ENCODE measurements at places on chromosomes 2 and 18.

DNA sequence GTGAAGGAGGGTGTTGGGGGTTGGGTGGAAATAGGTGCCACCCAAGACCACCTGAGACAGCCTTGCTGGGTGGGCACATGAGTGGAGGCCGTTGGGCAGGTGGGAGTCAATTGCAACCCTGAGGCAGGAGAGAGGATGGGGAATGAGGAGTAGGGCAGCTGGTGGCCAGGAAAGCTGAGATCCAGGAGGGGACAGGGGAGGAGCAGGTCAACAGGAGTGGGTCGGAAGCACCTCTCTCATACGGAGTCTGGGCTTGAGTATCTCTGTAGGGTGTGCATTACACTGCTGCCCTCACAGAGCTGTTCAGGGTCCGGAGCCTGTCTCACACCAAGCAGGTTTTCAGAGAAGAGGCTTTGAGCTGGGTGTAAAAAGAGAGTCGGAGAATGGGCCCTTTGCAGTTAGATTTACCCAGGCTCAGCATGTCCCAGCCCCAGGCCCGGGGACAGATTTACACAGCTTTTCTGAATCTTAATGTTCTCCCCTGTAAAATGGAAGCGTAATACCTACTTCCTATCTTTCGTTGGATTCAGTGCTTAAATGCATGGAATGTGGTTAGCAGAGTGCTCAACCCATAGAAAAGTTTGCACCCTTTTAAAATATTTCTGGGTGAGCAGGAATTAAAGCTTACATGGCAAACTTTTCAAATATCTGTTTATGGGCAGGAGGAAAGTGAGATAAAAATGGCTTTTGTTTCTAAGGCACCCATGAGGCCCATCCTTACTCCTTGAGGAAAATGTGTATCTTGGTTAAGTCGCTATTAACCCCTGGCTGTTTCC is 144.0 kb upstream of the MYCN start:
- no peak for DNase-seq

DNA sequence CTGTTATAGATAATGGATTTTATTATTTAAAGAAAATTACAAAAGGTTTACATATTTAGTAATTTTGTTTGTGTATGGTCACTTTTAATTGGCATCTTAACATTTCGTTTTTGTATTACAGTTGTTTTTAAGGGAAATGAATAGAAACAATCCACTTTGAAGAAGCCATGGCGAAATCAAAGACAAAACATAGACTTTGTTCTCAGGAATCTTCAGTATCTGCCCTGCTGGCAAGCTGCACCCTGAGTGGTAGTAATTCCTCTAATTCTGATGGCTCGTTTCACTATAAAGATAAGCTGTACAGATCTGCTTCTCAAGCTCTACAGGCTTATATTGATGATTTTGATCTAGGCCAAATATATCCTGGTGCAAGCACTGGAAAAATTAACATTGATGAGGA is 2.7 kb downstream of the C18orf54 start:
- no peak for DNase-seq

DNA sequence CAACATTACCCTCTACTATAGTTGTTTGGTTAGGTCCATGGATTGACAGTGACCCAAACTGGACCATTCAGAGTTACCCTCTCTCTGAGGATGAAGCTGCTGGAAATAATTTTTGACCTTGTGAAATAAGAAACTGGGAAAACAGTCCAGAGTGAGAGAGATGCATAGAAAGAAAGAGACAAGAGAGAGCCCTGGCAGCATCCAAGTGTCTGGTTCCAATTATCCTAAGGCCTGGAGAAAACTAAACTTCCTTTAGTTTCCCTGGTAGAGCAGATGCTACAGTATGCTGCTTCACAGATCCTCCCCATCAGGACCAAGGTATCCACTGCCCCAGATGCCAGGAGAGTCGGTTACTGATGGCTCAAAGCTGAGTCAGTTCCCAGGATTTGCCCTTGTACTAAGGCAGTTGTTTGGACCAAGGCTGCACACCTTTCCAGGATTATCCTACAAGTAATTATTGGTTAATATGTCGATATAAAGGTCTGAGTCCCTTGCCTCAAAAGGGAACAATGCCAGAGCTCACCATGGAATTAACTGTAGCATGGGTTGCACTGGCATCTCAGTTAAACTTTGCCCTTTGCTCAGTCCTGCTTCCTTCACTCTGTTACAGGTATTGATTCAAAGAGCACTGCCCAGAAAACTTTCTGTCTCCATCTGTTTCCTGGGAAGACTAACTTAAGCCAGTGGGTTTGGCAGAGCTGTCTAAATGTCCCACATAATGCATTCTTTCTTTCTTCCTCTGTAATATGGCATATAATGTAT is 14.6 kb upstream of the CHN1 start:
- no peak for DNase-seq

- no peak for DNase-seq
Observed at GRCh38 chr18:39186008-39186407, 1620.4 kb upstream of the CELF4 start.

DNA sequence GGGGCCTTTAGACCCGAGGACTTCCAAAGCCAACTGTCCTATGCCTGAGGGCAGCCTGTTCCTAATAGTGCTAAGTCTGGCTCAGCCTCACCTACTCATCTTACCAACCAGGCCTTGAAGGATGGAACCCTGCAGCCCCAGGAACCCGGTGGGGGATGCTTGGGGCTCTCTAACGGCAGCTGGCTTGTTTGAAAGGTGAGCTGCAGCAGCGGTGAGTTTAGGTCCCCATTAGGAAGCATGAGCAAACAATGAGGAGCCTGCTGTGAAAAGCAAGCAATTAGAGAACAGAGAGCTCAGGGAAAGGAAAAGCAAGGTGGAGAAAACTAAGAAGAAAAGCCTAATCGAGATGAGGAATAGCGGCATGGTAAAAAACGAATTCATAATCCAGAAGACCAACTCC is 39.9 kb downstream of the SP110 start:
- no peak for DNase-seq

- DNase-seq = no peak
Observed at GRCh38 chr2:128552806-128553551, 234.3 kb upstream of the HS6ST1 start.

GRCh38 chr18:58032233-58032632 is 11.8 kb upstream of the NEDD4L start:
- no peak for DNase-seq
